ENCODE measurements at places on chromosomes 6 and 20.

DNA sequence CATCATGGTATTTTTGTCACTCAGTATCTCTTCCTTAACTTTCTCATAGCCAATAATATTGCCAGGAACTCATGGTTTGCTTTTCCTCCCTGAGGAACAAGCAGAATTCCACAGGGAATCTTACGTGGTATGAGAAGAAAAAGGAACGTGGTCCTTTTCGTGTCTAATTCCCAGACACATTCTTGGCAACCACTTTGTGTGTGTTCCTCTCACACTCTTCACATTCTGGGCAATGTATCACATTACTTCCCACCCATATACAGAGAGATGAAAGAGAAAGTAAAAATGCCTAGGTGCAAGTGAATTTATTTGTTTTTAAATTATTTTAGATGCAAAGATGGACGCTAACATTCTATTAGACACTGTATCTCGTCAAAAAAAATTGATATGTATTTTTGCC, 102.7 kb downstream of the PTPRK start:
- no peak for DNase-seq

GRCh38 chr6:136169394-136170148, 80.5 kb downstream of the MTFR2 start:
- no peak for DNase-seq

GRCh38 chr6:129764761-129765407, 54.9 kb upstream of the ARHGAP18 start:
- DNase-seq, result no peak

DNA sequence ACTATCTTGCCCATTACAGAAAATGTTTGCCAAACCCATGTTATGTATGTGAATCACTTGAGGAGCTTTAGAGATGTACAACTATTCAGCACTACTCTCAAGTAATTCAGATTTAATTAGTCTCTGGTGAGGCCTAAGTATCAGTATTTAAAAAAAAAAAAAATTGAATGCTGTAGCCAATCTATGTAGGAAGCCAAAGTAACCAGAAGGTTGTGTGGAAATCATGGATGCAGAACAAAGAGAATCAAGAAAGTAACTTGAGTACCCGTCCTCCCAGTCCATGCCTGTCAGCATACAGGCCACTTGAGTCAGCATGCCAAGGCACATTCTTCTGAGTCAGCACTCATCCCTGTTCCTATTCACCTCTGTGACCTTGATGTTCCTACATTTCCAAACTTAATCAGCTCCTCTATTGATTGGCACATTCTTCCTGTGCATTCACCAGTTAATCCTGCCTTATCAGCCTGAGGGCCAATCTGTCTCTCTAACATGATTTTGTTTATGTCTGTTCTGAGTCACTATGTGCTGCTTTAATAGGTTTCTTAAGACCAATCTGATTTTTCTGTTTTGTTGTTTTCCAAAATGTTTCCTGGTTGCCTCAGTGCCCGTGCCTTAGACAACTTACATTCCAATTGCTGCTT, 165.6 kb downstream of the KCNQ5 start:
- DNase-seq, result no peak

DNA sequence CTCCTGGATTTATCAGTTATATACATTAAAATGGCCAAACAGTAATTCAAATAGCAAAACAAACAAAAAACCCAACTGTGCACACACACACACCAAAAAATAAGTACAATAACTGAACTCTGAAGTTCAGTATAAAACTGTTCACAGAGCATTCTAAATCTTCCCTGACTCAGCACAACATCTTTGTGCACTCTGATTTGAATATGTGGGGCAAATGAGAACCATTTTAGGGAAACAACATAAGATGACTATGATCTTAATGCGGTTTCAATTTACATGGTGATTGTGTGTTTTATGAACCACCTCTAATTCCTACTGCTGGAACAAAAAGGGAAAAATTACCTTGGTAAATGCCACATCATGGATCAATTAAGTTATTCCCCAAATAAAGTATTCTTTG, 41.7 kb downstream of the PLAGL1 start:
- no peak for DNase-seq

GRCh38 chr6:30814146-30815040, 69.9 kb upstream of the DDR1 start:
- no peak for DNase-seq

DNA sequence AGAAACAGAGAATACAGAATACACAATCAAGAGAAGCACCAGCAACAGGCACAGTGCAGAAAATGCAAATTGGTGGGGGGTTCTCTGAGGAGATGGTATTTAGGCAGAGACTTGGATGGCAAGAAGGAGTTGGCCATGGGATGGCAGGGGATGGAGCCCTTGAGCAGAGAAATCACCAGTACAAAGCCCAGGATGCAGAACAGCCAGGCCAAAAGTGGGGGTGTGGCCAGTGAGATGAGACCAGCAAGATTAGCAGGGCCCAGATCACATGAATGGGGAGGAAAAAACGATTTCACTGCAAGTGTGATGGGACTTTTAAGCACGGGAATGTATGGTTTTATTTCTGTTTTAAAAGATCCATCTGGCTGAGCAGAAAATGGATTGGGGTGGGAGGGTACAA, 63.4 kb downstream of the TRAM2 start:
- DNase-seq, result no peak

DNA sequence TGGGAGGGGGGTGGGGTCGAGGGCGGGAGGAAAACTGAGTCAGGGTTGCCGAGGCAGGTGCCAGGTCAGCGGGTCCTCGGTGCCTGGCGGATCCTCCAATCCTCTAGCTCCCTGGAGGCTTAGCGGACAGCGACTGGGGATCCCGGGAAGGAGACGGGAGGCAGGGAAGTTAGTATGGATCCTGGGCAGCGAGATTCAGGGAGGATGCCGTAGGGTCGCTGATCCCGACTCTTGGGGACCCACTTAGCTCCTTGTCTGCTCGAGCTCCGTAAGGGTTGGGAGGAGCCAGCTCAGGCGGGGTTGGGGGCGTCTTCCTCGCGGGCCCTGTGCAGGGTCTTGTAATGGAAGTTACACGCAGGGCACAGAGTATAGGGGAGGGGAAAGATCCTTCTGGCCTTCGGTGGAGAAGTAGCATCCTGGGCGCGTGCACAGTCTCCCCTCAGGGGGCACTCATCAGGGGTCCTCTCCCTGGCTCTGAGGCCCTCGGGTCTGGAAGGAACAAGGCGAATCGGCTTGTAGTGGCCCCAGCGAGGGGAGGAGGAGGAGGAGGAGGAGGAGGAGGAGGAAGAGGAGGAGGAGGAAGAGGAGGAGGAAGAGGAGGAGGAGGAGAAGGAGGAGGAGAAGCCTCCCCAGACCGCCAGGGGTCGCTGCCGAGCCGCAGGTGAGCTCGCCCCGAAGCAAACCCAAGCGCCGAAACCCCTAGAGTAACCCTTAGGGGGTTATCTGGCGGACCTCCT, 6.4 kb upstream of the SLC12A5 start:
- DNase-seq, result peak; percentile 82

- peak; percentile 90 for DNase-seq
Observed at GRCh38 chr20:36461600-36462439, 79.5 kb upstream of the MYL9 start.

GRCh38 chr6:6007366-6008088, 802 bp upstream of the NRN1 start:
- peak; percentile 69 for DNase-seq

DNA sequence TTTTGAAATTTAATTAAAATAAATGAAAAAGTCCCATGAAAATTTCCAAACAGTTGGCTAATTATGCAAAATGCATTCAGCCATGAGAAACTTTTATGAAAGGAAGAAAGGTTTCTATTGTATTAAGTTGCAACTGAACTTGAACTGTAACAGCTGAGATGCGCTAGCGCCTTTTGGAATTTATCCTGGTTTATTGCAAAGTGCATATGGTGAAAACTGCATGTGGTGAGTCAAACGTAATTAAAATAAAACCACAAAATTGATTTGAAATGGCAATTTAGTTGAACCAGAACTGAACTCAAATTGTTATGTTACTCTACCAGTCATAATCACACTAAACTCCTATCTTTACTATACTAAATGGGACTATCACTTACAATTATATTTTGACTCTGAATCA, 46.4 kb upstream of the COL21A1 start:
- no peak for DNase-seq

Measured in right cardiac atrium (tissue), 5 donors.